Karpas-422 (cell line): ENCODE measurements at places on chromosomes 4 and X.

DNA sequence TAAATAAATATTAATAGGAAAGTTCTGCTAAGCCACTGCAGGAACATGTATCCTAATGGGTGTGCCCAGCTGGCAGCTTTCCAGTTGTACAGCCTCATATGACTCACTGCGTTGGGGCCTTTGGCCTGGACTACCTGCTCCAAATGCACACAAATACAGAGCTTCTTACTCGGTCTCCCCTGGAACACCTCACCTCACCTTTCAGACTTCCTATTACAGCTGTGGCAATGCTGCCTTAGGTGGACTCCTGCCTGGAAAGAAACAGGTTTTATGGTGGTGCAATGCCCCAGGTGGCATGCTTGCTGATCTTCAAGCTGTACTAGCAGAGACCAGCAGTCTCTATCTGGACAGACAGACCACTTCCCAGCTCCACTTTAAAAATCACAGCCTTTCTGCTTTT, 85.7 kb upstream of the EXOC1L start:
- no peak overlapping the region for H3K4me3 ChIP-seq
- H3K27me3 ChIP-seq, result no peaks in the 10 kb centered on the region
- H3K27ac ChIP-seq, result no peak overlapping the region
- no peaks in the 10 kb centered on the region for H3K4me1 ChIP-seq
- H3K36me3 ChIP-seq, result no peaks in the 10 kb centered on the region
- no peak for DNase-seq

DNA sequence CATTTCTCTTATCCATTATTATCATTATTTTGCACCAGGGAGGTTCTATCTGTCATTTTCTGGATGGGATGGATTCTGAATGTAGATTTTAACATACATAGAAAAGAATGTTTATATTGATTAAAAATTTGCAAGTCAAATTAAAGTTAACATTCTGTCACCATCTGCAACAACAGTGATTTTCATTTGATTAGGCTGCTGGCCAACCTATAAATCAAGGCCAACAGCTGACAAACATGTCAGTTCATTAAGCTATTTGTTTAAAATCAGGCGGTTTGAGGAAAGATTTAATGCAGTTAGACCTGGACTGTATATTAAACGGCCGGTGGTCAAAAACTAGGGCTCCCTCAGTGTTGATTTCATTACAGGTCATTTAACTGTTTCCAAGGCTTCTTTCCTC, 109.5 kb upstream of the CBR4 start:
- H3K4me1 ChIP-seq, result no peaks in the 10 kb centered on the region
- H3K4me3 ChIP-seq, result no peak overlapping the region
- no peak overlapping the region for H3K27ac ChIP-seq
- DNase-seq, result no peak
- H3K27me3 ChIP-seq, result no peaks in the 10 kb centered on the region
- no peaks in the 10 kb centered on the region for H3K36me3 ChIP-seq

GRCh38 chr4:109969919-109970318, 57.2 kb downstream of the EGF start:
- no peak overlapping the region for H3K27ac ChIP-seq
- no peaks in the 10 kb centered on the region for H3K27me3 ChIP-seq
- no peak for DNase-seq
- no peaks in the 10 kb centered on the region for H3K36me3 ChIP-seq
- no peak overlapping the region for H3K4me3 ChIP-seq

GRCh38 chr4:15398732-15399131, 29.1 kb upstream of the C1QTNF7 start:
- no peak overlapping the region for H3K4me3 ChIP-seq
- no peak for DNase-seq
- no peaks in the 10 kb centered on the region for H3K27me3 ChIP-seq
- peaks cover 6% of the 10 kb centered on the region for H3K4me1 ChIP-seq
- H3K27ac ChIP-seq, result no peak overlapping the region

GRCh38 chr4:58602022-58602421, 1491.8 kb upstream of the IGFBP7 start:
- no peaks in the 10 kb centered on the region for H3K27me3 ChIP-seq
- no peaks in the 10 kb centered on the region for H3K36me3 ChIP-seq
- no peaks in the 10 kb centered on the region for H3K4me1 ChIP-seq
- no peak for DNase-seq
- H3K4me3 ChIP-seq, result no peak overlapping the region

DNA sequence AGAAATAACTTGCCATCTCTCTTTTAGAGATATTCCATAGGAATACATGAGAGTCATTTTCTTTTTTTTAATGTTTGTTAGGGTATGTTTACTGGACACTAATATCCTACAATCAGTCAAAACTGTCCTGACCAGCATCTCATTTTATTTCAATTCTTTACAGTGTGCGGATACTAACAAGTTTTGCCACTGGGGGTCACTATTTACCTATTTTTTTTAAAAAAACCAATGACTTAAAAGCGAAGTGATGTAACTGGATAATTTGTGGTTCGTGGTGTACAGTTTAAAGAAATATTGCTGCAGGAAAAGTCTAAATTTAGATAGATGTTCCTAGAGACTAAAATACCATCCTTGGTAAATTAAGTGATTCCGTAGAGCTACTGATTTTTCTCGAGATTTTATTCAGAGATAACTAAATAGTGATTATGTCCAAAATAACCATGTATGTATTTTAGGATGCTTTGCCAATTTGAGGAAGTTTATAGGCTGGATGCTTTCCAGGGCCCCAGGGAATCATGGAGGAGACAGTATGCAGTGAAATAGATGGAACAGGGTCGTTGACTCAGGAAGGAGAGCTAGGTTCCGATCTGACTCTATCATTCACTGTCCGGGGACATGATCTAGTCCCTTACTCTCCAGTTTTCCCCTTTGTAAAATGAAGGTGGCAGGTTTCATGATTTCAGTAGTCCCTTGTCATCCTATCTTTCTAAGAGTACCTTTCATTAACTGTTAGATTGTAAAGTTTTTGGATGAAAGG, 34.0 kb upstream of the GNPDA2 start:
- H3K4me3 ChIP-seq, result no peak overlapping the region
- DNase-seq, result peak; percentile 80
- H3K4me1 ChIP-seq, result no peaks in the 10 kb centered on the region
- H3K27ac ChIP-seq, result no peak overlapping the region

DNA sequence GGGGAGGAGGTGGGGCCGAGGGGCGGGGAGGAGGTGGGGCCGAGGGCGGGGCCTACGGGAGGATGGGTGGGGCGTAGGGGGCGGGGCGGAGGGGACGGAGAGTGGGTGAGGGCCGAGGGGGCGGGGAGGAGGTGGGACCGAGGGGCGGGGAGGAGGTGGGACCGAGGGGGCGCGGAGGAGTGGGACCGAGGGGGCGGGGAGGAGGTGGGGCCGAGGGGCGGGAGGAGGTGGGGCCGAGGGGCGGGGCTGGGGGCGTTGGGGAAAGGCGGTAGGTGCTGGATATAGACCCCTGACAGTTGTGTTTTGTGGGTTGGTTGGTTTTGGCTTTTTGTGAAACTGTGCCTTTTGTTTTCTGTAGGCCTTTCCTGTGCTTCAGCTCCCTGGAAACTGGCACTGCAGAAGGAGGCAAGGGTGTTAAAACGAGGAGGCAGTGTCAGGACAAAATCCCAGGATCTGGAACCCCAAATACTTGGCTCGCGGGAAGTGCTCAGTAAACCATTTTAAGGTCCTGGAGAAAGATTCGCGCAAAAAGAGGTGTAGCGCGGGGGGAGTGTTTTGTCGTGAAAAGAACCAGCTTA, 580 bp upstream of the MMGT1 start:
- peaks cover 18% of the 10 kb centered on the region for H3K4me1 ChIP-seq
- no peak overlapping the region for H3K27ac ChIP-seq
- H3K4me3 ChIP-seq, result peak overlapping the region; percentile 66
- no peaks in the 10 kb centered on the region for H3K27me3 ChIP-seq
- DNase-seq, result peak; percentile 86

- no peaks in the 10 kb centered on the region for H3K27me3 ChIP-seq
- no peaks in the 10 kb centered on the region for H3K36me3 ChIP-seq
- H3K27ac ChIP-seq, result no peak overlapping the region
- H3K4me1 ChIP-seq, result no peaks in the 10 kb centered on the region
Measured at GRCh38 chrX:22037225-22037624, 5.1 kb downstream of the PHEX start.

DNA sequence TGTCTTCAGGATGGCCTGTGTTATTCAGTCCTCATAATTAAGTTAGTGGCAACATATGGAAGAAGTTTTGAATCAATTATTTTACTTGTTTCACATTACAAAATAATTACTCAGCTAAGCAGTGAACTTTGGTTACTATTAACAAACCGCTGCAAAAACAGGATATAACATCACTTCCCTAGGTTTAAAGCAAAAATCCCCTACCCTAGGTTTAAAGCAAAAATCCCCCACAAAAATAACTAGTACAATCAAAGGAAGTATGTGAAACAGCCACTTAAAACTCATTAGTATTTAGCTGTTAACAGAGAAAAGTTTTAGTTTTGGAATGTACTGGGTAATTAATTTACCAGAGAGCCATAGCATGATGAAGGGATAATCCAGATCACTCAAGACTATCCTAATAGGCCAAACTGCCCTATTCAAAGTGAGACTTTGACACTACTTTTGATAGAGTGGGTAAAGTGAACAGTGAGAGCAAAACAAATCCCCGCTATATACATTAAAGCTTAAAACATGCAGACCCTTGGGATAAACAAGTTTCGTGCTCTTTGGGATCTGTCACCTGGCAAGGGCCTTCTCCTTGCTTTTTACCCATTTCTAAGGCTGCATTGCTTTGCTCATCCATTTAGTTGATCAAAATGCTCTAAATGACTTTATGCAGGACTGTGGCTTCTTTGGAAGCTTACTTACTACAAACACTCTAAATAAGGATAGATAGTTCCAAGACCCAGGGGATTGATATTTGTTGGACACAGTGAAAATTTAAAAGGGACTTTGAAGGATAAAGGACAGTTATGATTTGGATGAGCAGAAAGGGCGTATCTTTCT, 36.4 kb upstream of the GPR174 start:
- H3K27ac ChIP-seq, result no peak overlapping the region
- no peak for DNase-seq
- H3K4me1 ChIP-seq, result no peaks in the 10 kb centered on the region
- H3K27me3 ChIP-seq, result no peaks in the 10 kb centered on the region
- H3K36me3 ChIP-seq, result no peaks in the 10 kb centered on the region
